ENCODE measurements at places on chromosomes 1 and 21.

DNA sequence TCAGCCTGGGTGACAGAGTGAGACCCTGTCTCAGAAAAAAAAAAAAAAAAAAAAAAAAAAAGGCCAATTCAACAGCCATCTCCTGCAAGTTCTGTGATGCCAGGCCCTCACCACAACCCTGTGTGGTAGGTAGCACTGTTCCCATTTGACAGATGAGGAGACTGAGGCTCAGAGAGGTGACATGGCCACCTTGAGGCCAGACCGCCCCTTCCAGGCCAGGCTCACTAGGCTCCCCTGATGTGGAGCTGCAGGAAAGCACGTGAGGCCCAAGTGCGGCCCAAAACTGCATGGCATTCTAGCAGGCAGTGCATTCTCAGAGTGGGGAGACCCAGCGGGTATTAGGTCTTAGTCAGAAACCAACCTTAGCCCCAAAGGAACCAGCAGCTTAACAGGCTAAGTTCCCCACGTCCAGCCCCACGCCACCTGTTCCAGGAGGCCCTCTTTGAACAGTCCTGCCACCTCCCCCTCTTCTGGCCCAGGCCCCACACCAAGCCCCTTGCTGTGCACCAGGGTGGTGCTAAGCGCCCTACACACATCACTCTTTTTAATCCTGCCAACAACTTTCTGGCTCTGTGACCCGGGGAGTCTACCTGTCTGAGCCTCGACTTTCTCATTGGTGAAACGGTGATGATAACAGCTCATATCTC is 11.7 kb upstream of the ECE1 start:
- no peak for DNase-seq

DNA sequence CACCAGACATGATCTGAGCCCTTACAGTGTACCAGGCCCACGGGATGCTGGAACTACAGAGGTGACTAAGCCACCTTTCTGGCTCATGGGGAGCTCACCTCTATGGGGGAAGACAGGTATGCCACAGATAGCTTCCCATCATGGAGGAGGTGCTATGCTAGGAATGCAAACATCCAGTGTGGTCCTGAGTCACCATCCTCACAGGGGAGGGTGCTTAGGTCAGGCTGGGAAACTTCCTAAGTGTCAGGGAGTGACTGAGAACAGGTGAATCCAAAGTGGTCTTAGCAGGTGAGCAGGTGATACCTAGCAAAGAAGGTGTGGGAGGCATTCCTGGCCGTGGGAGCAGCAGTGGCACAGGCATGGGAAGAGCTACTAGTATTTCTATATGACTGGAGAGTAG is 8.6 kb upstream of the RASSF5 start:
- DNase-seq = no peak

DNA sequence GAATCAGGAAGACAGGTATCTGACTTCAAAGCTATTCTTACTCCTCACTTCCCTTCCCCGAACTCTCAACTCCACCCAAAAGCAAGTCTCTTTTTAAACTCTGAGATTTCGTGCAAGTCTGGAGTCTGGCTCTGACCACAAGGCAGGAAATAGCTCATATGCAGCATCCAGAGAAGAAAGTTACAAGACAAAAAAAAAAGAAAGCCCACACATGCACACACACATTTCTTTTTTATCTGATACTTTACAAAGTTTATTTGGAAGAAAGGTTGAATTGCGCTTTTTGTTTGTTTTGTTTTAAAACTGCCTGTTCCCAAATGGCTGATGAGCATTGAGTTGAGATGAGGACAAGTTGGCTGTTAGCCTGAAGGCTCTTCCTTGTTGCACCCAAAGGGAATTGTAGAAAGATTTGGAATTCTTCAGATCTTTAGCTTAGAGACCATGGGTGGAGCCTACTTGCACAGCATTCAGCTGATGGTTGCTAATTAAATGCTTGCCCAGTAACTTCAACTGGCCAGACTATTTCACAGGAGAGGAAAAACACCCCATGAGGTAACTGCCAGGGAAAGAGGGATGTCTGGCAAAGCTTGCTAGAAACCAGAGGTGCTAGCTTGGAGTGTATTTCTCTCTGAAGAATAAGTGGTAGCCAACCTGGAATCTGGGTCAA is 490.3 kb downstream of the TTLL7 start:
- no peak for DNase-seq

GRCh38 chr1:87329051-87329525 is 408 bp downstream of the LMO4 start:
- no peak for DNase-seq

- no peak for DNase-seq
These were observed 163.7 kb downstream of the ROR1 start for GRCh38 chr1:63937461-63938022.

GRCh38 chr1:96708482-96708881 is 13.1 kb upstream of the PTBP2 start:
- DNase-seq = no peak

DNA sequence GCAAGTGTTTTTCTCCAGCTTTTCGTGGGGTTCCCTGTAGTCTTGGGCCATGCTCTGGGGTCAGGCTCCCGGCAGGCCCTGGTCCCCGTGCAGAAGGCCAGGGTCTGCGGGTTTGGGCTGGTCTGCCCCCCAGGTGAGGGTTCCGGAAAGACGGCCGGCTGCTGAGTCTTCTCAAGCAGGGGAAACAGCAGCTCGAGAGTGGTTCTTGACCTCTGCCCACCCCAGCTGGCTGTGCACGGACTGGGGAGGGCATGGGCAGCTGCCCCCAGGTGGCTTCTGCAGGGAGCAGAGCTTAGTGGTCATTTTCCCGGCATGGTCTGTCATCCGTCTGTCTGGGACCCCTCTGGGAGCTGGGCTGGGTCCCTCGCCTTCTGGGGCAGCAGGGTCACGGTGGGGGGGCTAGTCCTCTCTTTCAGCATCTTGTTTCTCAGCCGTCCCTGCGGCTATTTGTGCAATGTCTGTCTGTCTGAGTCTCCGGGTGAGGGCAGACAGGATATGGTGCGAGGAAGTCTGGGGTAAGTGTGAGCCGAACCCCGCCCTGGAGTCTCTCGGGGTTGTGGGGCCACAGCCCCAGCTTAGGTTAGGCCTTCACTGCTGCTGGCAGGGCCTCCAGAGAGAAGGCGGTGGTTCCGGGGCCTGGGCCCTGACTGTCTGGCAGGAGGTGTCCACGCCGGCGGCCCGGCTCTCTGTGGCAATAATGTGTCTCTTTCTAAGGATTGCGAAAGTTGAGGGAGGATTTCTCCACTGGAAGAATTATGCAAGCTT is 6.1 kb downstream of the SKI start:
- DNase-seq = no peak

GRCh38 chr1:9193233-9193625 is 41.3 kb upstream of the H6PD start:
- DNase-seq = no peak

DNA sequence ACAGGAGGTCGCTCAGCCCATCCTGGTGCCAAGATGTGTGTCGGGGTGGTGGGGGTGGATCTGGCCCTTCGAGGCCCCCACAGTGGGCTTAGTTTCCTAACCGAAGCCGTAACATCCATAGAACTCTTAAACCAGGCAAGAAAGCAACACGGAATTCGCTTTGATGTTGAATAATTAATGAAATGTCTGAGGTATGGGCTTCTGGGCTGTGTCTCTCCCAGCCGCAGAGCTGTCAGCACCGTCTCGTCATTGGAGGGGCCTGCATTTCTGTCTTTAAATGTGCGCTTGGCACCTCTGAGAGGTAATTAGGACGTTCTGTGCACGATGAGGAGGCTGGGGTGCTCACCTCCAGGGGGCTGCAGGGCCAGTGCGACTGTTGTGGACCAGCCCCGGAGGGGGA is 13.3 kb upstream of the PLCH2 start:
- DNase-seq = no peak

GRCh38 chr1:236322566-236323409 is 41.0 kb upstream of the ERO1B start:
- no peak for DNase-seq

DNA sequence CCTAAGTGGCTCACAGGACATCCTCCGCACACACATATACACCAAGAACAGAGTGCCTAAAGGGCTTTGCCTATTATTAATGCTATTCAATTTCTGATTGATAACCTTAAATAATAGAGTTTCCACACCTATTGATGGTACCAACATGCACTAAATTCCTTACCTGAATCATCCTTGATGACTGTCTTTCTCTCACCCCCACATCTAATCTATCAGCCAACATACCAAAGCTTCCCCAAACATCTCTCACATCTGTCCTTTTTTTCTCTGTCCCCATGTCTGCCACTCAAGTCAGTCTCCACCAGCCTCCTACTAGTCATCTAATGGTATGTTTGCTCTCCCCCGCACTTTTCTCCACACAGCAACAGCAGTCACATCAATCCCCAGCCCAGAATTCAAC is 174.4 kb downstream of the DSCAM start:
- DNase-seq = no peak

- no peak for DNase-seq
These were observed 59.3 kb downstream of the CENPF start for GRCh38 chr1:214662223-214662785.

DNA sequence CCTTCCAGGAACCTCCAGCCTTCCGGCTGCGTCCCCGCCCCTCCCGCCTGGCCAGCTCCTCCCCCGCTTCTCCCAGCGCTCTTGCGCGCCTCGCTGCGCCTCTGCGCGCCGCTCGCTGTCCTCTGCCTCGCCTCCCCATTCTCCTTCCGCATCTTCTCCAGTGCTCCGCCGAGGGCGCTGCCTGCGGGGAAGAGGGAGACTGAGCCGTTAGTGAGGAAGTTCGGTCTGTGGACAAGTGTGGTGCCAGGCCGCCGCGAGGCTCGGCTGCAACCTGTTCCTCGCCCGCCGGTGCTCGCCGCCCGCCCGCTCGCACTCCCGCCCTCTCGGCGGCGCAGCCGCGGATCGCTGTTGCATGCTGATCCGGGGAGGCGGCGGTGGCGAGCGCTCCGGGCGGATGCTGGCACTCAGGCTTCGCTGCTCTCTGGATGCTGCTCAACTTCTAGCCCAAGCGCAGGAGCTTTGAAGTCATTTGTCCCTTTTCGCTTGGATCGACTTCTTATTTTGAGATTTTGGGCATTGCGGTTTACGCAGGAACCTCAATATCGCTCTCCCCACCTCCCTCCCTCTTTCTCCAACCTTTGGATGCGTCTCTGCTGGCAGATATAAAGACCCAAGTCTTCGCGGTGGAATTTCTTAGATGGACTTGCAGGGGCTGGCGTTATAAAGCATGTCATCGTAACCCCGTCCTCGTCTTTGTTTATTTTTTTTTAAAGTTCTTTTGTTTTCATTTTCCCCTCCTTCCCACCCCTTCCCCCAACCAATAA is 614 bp upstream of the CACNA1E start:
- no peak for DNase-seq

- no peak for DNase-seq
These were observed 14.3 kb downstream of the FBXO28 start for GRCh38 chr1:224127925-224128819.

DNA sequence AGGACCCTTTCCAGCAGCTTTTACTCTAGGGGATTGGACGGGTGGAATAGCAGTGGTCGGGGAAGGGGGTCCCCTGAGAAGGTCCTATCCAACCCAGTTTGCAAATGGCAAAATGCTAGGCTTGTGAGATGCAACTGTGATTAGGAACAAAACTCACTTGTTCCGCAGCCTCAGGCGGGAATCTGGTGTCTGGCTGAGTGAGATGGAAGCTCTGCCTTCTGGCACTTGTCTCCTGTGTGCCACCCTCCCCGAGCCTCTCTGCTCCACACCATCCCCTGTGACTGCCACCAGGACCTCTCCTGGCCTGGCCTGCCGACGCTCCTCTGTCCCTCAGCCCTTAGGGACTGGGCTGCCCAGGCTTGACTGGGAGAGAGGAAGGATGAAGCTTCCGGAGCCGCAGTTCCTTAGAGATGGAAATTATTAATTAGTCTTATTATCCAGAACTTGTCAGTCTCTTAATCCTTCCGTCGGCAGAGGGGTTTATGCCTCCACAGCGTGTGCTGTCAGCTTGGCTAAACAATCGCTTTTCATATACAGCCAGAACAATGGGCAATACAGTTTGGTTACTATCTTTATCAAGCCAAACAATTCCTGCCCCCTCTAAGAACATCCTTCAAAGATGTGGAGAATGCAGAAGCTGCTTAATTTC is 292.8 kb upstream of the VAMP3 start:
- no peak for DNase-seq

DNA sequence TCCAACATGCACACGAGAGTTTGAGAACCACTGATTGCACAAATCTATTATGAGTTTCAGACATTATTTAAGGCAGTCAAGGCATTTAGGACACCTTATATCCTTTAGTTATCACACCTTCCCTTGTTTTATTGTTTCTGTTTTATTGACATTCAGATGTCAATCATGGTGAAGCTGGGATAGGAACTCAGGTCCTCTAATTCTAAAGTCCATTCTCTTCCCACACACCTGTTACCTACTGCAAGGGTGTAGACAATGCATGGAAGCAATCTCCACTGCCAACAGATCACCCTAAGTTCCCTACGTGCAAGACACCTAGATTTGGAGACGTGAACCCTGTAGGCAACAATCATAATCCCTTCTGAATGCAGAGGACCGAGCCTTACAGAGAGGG is 2.6 kb downstream of the IGSF3 start:
- DNase-seq = no peak

DNA sequence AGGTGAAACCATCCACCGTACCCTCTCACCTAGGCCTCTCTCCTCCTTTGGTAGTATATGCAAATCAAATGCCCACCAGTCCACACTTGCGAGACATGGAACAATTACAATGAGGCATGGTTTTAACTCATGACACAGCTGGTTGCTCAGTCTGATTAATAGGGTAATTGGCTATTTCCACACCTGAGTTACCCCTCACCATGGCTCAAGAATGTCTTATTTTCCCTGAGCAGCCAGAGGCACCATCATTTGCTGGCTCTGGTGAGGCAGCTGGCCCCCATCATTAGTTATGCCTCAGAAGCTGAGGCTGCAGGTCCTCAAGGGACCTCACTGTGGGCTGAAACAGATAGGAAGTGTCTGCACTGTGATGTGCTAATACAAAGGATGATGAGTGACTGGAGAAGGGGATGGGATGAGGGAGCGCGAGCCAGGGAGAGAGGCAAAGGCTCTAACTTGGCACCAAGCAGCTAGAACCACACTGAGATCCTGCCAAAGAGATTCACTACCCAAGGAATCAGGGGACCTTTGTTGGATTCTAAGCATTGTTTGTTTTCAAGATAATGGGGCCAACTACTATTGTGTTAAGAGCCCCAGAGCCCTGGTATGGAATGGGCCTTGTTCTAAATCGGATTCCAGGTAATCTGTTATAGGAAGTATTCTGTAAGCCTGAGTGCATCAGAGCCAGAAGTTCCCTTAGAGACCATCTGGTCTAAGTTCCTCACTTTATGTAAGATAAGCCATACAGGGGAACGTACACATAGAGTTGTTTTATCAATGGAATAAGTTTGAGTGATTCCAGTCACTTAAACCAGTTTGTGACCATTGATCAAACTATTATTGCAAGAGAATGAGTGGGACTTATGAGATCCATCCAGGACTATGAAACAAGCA is 80.0 kb upstream of the CNTN2 start:
- no peak for DNase-seq

- no peak for DNase-seq
These were observed 286.8 kb upstream of the PLD5 start for GRCh38 chr1:242811092-242811840.

- DNase-seq = no peak
These were observed 52.7 kb downstream of the LDLRAD2 start for GRCh38 chr1:21864730-21865129.

DNA sequence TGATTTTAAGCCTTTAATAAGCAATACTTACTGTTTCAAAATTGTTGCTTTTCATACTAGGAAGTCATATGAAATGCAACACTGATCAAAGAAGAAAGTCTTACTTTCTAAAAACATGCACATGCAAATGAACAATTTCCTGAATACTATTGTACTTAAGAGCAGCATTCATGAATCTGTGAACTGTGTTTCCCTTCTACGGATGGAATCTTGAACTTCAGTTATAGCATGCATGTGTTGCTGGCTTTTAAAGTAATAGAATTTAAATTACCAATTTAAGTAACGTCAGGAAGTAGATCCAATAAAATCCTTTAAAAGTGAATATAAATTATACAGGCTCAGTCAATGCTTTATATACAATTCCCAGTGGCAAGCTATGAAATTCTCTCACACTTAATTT is 348.9 kb downstream of the KCNT2 start:
- DNase-seq = no peak

Measured in NCI-H187 treated with DMSO at 0.1 percent for 48 hours (cell line).